ENCODE measurements at places on chromosomes 6 and 20. TPM values are rescaled to one million over a fixed set of nuclear protein-coding genes. Genes with fewer than 3 reads are reported as not detected.

The C6orf132 gene
- total RNA-seq, result 0.23 TPM

- H3K4me3 ChIP-seq, result no peak overlapping the region
- H3K27me3 ChIP-seq, result peaks cover 17% of the 10 kb centered on the region
- peaks cover 3% of the 10 kb centered on the region for H3K4me1 ChIP-seq
- H3K27ac ChIP-seq, result no peak overlapping the region
- H3K36me3 ChIP-seq, result no peaks in the 10 kb centered on the region
- no peak for DNase-seq
Observed at GRCh38 chr6:150271501-150272263, 97.1 kb upstream of the IYD start.

DNA sequence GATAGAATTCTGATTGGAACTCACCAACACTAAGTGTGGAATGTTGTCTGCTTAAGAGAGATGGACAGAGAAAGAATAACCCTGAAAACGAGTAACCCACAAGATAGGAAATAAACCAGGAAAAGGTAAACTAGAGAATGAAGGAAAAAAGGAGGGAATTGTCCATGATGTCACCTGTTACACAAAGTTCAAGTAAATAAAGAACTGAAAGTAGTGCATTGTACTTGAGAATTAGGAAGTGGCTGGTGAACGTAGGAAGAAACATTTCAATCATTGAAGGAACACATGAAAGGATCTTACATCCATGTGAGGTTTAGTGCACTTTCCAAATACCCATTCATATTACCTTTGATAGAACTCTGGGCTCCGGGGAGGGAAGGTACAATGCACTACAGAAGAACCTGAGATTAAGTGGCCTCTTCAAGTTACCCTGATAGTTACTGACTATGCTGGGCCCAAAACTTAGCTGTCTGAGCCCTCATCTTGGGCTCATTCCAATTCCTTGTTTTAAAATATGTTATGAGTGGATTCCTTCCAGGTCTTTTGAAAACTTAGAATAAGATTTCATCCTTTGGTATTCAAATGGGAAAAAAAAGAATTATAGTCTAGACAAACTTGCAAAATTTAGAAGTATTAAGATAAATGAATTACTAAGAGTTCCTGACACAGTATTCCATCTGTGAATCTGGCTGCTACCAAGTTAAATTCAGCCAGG lies 1.1 kb upstream of the STX7 start:
- no peaks in the 10 kb centered on the region for H3K36me3 ChIP-seq
- no peak for DNase-seq
- H3K4me1 ChIP-seq, result peaks cover 24% of the 10 kb centered on the region
- peaks cover 29% of the 10 kb centered on the region for H3K27me3 ChIP-seq

GRCh38 chr6:158780246-158780884 lies 38.8 kb downstream of the EZR start:
- no peaks in the 10 kb centered on the region for H3K27me3 ChIP-seq
- peaks cover 6% of the 10 kb centered on the region for H3K4me1 ChIP-seq
- H3K27ac ChIP-seq, result no peak overlapping the region
- peaks cover 89% of the 10 kb centered on the region for H3K36me3 ChIP-seq
- H3K4me3 ChIP-seq, result no peak overlapping the region

The SGK2 gene
- total RNA-seq, result 0.25 TPM

DNA sequence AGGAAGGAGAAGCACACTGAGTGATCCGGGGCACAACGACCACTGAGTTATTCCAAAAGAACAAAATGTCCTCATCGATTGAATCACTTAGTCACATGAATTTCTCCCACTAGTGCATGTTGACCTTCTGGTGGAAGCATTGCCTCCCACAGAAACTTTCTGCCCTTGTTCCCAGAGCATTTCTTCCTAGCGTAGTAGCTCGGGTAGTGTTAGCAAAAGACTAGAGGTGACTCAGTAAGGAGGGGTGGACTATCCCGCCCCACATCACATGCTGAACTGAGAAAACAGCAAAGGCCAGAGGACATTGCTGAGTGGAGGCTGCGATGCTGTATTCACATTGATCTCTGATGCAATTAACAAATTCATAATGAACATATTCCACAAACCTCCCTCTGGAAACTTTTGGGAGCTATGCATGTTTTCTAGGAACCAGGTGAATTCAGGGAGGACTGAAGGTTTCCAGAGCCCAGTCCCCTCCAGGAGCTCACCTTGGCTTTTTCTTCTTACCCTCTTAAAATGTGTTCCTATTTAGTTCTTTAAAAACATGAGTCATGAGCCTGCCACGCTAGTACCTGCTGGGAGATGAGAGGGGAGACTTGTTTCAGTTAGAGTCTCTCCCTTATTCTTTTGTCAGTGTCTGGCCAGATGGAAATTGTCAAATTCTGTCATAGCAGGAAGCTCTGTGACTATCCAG lies 507.9 kb downstream of the CDH26 start:
- H3K4me1 ChIP-seq, result no peaks in the 10 kb centered on the region
- no peak for DNase-seq
- H3K27me3 ChIP-seq, result no peaks in the 10 kb centered on the region

- H3K4me1 ChIP-seq, result peaks cover 2% of the 10 kb centered on the region
- H3K4me3 ChIP-seq, result no peak overlapping the region
- no peaks in the 10 kb centered on the region for H3K27me3 ChIP-seq
- H3K27ac ChIP-seq, result no peak overlapping the region
Observed at GRCh38 chr20:25361287-25361683, 29.4 kb downstream of the ABHD12 start.

DNA sequence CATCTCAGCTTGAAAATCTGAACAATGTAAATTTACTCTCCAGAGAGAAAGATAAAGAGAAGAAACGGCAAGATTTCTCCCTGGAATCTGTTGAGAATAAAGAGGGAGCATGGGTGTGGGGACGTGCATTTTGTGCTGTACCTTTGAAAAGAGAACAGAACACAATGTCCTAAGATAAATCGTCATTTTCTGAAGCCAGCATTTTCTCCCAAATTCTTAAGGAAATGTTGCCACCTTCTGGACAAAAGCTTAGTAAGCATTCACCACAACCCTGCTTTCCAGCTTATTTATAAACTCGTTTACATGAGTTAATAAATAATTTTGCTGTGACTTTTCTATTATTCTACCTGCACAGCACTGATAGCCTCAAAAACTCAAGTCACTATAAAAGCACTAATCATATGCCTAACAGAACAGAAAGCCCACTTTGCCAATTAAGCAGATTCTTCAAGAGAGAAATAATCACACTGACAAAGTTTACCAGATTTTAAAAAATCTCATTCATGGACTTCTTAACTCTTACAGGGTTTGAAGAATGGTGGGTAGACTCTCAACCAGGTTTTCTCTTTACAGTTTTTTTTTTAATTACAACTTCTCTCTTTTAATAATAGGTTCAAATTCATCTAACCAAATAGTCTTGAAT lies 155.8 kb downstream of the MBOAT1 start:
- no peak overlapping the region for H3K4me3 ChIP-seq
- peaks cover 11% of the 10 kb centered on the region for H3K4me1 ChIP-seq
- DNase-seq, result no peak
- no peak overlapping the region for H3K27ac ChIP-seq

All from activated T-helper 2 cell treated with anti-CD3 and anti-CD28 coated beads, Interferon-gamma antibody, Interleukin-2, Interleukin-4, amounts not matched to agents 10 μg/mL and 5 μg/mL and 100 μg/mL, durations not matched to agents 14 hours and 24 hours and 36 hours (primary cell).